Activated CD4-positive, alpha-beta T cell treated with anti-CD3 and anti-CD28 coated beads, Interleukin-2, amount 50 U/mL, for 1 hour (primary cell): ENCODE measurements at places on chromosomes 1 and 21.

GRCh38 chr1:10980094-10980577, 32.3 kb upstream of the TARDBP start:
- no peak for DNase-seq

GRCh38 chr1:201947697-201948008, 1.3 kb upstream of the LMOD1 start:
- no peak for DNase-seq

- no peak for DNase-seq
Observed at GRCh38 chr1:29802181-29803068, 566.1 kb downstream of the PTPRU start.

GRCh38 chr1:229693129-229693900, 67.3 kb downstream of the URB2 start:
- no peak for DNase-seq

GRCh38 chr1:208634346-208635140, 390.4 kb upstream of the PLXNA2 start:
- DNase-seq, result no peak

GRCh38 chr1:9065213-9065751, 4.2 kb downstream of the SLC2A5 start:
- DNase-seq, result no peak

DNA sequence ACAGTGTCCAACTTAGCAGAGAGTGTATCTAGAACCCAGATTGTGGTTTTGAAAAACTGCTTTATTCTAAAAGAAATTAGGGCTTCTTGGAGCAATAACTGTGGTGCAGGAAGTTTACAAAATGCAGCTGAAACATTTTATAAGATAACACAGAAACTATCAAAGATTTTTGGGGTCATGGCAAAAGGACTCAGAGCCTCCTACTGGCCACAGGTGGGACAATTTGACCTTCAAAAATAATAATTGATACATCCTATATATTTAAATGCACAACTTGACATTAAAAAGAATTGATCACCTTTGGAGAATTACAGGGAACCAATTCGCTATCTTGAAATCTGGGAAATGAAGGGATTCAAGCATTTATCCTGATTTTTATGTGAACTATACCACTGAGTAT, 235.2 kb downstream of the RPS6KC1 start:
- DNase-seq, result no peak

GRCh38 chr1:112383759-112384370, 12.1 kb upstream of the CTTNBP2NL start:
- no peak for DNase-seq

- no peak for DNase-seq
Observed at GRCh38 chr1:246147524-246148461, 359.3 kb downstream of the SMYD3 start.

- no peak for DNase-seq
Observed at GRCh38 chr1:79042117-79042516, 35.6 kb upstream of the ADGRL4 start.

DNA sequence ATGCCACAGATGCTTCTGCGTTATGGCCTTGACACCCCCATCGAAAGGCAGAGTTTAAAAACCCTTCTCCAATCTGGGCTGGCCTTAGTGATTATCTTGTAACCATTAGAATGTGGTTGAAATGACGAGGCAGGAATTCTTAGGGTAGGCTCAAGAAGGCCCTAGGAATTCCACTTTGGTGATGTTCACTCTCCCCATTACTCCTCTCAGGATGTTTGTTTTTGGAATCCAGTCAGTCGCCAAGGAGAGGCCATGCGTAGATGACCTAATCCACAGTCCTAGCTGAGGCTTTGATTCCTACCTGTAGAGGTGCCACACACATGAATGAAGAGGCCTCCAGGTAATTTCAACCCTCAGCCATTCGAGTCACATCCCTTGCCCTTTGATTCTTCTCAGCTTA, 318.2 kb downstream of the NEGR1 start:
- DNase-seq, result no peak

DNA sequence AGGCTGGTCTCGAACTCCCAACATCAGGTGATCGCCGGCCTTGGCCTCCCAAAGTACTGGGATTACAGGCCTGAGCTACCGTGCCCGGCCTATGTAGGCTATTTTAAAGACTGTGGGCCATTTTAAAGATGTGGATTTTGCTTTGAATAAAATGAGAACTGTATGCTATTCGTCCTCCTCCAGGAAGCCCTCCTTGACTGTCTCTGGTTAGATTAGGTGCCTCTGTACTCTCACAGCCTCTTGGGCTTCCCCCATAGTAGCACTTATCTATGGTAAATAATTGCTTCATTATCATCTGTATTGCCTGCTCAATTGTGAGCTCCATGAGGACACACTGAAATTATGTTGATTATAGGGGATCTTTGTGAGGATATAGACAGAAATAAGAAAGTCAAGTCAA, 20.5 kb upstream of the ERI3 start:
- no peak for DNase-seq

DNA sequence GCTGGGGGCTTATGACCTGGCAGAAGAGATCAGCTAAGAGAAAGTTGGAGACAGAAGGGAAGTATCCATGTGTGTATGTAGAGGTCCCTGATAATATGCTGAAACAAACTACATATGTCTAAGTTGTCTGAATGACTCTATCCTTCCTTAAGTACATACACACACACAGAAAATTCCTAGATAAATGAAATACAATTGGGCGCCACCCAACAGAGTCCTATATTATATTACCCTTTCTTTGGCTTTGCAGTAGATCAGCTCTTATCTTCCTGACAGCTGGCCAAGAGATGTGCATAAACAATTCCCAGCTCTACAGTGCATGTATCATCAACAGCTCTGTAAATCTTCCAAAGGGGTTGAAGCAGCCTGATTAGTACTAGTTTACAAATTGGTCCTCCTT, 40.1 kb downstream of the SORT1 start:
- no peak for DNase-seq

DNA sequence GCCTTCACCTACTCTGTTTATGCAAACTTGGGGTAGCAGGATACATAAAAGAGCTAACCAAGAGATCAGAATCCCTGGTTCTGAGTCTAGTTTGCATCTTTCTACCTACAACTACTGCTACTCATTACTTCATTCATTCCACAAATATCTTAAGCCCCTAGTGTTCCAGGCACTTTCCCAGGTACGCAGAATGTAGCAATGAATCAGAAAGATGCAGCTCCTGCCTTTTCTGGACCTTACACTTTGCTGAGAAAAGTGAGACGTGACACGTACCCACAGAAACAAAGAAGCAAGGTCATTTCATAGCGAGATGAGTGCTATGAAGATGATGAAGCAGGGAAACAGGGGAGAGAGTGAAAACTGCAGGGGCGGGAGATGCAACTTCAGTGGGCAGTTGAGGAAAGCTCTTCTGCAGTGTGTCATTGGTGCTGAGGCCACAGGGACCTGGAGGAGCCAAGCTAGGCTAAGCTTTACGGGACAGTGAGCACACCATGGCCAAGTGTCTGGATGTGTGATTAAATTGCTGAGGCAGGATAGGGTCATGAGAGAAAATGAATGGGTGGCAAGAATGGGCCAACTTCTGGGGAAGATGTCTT, 167.9 kb downstream of the TNFSF18 start:
- DNase-seq, result no peak

DNA sequence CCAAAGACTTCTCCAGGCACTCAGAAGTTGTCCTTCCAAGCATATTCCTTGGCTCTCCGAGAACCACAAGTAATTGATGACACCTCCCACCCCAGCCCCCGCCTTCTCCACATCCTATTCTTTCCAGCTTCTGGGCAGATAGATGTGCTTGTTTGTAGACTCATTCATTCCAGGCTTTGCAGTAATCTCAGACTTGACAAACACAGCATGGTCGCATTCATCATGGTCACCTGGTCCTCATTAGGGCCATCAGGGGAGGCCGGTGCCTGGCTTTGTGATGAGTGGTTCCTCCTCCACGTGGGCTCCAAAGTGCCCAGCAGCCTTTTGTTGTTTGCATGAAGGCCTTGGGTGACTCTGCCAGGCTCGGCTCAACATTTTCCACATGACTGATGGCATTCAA, 28.5 kb upstream of the KCNE2 start:
- DNase-seq, result no peak

DNA sequence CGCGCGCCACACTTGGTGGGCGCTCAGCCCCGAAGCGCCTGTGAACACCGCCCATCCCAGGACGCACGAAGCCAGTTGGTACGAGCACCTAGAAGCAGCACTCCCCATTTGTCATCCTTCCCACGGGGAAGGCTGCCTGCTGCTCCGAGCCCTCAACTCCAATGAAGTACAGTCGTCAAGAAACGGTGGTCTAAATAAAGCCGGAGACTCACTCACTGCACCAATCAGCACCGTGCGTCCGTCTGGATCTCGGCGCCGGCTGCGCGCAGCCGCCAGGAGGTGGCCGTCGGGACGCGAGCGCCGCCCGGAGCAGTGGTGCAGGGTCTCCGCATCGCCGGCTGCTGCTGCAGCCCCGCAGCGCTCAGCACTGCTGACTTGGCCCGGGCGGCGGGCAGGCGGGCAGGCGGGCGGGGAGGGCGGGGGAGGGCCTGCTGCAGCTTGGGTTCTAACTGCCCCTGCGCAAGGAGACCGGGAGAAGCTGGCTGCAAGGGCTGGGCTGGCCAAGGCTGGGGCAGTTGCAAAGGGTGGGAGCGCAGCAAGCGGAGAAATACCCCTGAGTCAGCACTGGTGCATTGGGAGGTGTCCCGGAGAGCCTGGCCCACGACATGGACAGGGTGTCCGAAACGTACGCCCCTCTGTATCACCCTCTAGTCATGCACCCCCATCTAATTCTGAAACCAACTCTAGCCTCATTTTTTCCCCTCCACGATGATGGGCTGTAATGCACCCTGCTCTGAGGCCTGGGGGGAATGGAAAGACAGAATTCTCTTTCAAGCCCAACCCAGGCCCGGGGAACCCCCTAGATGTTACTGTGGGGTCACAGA, 35.8 kb upstream of the H6PD start:
- no peak for DNase-seq

DNA sequence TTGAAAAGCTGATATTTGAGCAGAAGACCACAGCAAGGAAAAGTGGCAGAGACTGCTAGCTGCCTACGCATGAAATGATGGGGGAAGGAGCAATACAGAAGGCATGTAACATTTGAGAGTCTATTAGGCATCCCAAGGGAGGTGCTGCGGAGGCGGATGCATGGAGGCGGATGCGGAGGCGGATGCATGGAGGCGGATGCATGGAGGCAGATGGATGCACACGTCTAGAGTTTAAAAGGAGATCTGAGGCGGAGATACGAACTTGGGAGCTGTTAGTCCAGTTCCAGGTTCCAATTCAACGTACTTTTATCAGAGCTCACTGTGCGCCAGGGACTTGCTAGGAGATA, 744 bp upstream of the DDX20 start:
- DNase-seq, result no peak

- no peak for DNase-seq
Observed at GRCh38 chr1:84689514-84690396, 506 bp downstream of the SSX2IP start.

DNA sequence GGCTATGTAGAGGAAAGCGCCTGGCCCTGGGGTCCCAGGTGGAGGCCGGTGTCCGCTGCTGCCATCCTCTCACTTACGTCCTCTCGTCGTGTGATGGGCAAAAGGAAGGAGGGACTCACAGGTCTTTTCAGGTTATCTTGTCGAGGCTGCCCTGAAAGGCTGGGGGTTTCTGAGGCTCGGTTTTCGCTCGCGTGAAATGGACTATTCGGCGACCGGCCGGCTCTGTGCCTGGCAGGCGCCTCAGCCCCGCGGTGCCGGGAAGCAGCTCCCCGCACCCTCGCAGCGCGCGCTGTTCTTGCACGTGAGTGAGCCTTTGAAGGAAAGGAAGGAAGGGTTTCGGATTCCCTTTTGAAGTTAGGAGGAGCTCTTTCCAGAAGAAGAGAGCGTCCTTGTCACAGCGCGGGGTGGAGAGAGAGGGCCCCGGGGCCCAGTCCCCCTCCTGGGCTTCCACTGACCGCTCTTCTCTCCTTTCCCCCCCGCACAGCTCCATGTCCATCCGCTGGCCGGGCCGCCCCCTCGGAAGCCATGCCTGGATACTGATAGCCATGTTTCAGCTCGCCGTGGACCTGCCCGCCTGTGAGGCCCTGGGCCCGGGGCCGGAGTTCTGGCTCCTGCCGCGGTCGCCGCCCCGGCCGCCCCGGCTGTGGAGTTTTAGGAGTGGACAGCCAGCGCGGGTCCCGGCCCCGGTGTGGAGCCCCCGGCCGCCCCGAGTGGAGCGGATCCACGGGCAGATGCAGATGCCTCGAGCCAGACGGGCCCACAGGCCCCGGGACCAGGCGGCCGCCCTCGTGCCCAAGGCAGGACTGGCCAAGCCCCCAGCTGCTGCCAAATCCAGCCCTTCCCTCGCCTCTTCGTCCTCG, 57.2 kb downstream of the AJAP1 start:
- DNase-seq, result no peak

- DNase-seq, result no peak
Observed at GRCh38 chr1:18618546-18619466, 11.8 kb upstream of the PAX7 start.

- no peak for DNase-seq
Observed at GRCh38 chr1:67645495-67646144, 39.4 kb upstream of the GADD45A start.

GRCh38 chr1:212515329-212515760, 82.6 kb downstream of the NENF start:
- no peak for DNase-seq

DNA sequence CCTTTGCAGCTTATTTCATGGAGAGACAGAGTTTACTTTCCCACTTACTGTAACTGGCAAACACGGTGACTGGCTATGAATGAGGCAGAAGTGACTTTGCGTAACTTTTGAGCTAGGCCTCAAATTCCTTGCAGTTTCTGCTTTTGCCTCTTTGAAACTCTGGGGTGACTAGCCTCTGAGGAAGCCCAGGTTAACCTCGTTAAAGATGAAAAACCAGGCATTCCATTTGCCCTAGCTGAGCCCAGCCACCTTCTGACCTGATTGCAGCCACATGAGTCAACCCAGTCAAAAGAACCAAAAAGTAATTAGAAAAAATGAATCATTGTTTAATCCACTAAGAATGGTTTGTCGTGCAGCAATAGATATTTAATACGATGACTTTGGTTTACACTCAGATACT, 20.4 kb downstream of the PRMT6 start:
- no peak for DNase-seq

- no peak for DNase-seq
Observed at GRCh38 chr1:65728504-65728903, 64.2 kb upstream of the PDE4B start.

- DNase-seq, result no peak
Observed at GRCh38 chr1:41317361-41317760, 43.9 kb upstream of the FOXO6 start.
